ENCODE measurements at places on chromosomes 2 and 18. TPM values are rescaled to one million over a fixed set of nuclear protein-coding genes. Genes with fewer than 3 reads are reported as not detected.

Gene FRZB
- 12.8 TPM for total RNA-seq

Gene HTR2B
- total RNA-seq = not detected

Gene GDF7
- total RNA-seq = 0.05 TPM

Gene PRKAG3
- total RNA-seq = not detected

Gene MC2R
- total RNA-seq = not detected

Gene DCC
- 0.10 TPM for total RNA-seq

Gene TNFAIP6
- 0.57 TPM for total RNA-seq

Gene TSPYL6
- not detected for total RNA-seq

Gene SLC38A11
- total RNA-seq = 3.0 TPM

Gene SDC1
- 156 TPM for total RNA-seq

Gene SERPINB13
- not detected for total RNA-seq

Gene OTX1
- not detected for total RNA-seq

Gene KLHL41
- total RNA-seq = 0.61 TPM

Gene ANKRD53
- 0.40 TPM for total RNA-seq

Gene C2orf66
- total RNA-seq = not detected

Gene LOXHD1
- not detected for total RNA-seq

Gene PDE11A
- total RNA-seq = 3.2 TPM

Gene MPP4
- not detected for total RNA-seq

Gene DSC1
- total RNA-seq = 0.05 TPM

Gene CHRND
- total RNA-seq = not detected

Gene GPR155
- 1.3 TPM for total RNA-seq

Gene PTPRN
- total RNA-seq = 1.9 TPM

Gene CRYGC
- total RNA-seq = not detected

Gene MAL
- 0.54 TPM for total RNA-seq

Gene REG3A
- 0.32 TPM for total RNA-seq

Gene MBD1
- 92.3 TPM for total RNA-seq

Gene CYP1B1
- total RNA-seq = 3.5 TPM

Gene ADD2
- 1.1 TPM for total RNA-seq

Gene ZNF521
- total RNA-seq = 3.8 TPM

Gene ABCB11
- total RNA-seq = 1.1 TPM

Gene FKBP7
- total RNA-seq = 2.6 TPM

Gene TNFRSF11A
- total RNA-seq = 86.6 TPM

Gene KIF5C
- total RNA-seq = 3.4 TPM

Gene TFCP2L1
- total RNA-seq = 103 TPM

Gene SNED1
- 4.6 TPM for total RNA-seq

Gene CREG2
- total RNA-seq = 0.56 TPM

Gene DSG2
- total RNA-seq = 237 TPM

Gene ONECUT2
- 0.05 TPM for total RNA-seq

Gene CKAP2L
- 13.5 TPM for total RNA-seq

Gene LYG1
- total RNA-seq = 0.96 TPM
